ENCODE measurements at places on chromosomes 2 and 18.

DNA sequence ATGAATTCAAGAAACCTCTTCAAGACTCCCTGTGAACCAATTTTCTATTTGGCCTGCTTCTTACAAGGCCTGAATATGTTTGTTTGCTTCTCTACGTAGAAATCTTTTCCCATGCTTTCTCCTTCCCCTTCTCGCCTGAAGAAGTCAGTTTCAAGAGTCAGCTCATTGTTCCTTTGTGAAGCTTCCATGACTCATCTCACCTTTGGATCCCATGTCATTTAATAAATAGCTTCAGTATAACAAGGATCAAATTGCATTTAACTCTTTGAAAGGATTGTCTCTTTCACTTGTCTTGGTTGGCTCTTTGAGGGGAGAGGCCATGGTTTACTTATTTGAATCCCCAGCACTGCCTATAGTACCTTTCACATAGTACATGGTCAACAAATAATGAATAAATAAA is 28.4 kb downstream of the CPS1 start:
- no peak for DNase-seq

DNA sequence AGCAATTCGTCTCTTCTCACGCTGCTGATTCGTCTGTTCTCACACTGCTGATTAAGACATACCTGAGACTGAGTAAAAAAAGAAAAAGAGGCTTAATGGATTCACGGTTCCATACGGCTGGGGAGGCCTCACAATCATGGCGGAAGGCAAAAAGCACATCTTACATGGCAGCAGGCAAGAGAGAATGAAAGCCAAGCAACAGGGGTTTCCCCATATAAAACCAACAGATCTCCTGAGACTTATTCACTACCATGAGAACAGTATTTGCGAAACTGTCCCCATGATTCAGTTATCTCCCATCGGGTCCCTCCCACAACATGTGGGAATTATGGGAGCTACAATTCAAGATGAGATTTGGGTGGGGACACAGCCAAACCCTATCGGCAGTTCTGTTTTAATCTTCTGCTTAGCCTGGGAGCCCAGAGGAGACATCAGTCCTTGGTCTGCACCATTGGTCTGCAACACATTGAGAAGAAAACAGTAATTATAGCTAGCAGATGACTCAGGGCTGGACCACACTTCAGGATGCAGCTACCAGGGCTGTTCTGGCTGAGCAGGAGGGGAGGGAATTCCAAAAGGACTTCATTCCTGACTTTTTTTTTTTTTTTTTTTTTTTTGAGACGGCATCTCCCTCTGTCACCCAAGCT is 69.4 kb downstream of the CABLES1 start:
- DNase-seq = no peak

- DNase-seq = peak; percentile 13
Measured at GRCh38 chr18:10015941-10016819, 102.4 kb downstream of the VAPA start.

DNA sequence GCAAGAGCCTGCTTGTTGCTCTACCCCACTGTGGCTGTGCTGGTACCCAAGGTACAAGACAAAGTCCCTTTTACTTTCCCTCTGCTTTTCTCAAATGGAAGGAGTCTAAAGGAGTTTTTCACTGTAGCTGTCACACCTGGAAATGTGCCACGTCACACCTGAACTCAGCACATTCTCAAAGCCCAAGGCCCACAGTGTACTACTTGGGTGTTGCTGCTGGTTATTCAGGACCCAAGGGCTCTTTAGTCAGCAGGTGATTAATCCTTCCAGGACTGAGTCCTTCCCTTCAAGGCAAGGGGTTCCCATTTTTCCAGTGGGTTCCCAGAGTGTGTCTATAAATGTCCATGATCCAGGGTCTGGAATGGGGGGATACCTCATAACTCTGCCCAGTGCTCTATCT is 63.2 kb upstream of the STK39 start:
- no peak for DNase-seq

- no peak for DNase-seq
Measured at GRCh38 chr2:15269043-15269442, 292.1 kb downstream of the NBAS start.

DNA sequence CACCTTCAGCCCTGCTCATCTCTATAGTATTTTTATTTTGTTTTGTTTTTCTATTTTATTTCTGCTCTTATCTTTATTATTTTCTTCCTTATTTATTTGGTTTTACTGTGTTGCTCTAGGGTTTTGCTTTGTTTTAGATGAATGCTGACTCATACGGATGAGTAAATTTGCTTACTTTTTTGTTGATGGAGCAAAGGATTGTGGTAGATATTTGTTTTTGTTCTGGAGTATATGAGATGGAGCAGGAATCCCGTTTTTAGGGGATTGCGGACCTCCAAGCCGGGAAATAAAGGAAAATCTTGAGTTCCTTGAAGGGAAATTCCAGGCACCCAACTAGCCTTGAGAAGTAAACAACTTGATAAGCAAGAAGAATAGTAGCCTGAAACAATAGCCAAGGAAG is 15.3 kb upstream of the COLEC12 start:
- no peak for DNase-seq

DNA sequence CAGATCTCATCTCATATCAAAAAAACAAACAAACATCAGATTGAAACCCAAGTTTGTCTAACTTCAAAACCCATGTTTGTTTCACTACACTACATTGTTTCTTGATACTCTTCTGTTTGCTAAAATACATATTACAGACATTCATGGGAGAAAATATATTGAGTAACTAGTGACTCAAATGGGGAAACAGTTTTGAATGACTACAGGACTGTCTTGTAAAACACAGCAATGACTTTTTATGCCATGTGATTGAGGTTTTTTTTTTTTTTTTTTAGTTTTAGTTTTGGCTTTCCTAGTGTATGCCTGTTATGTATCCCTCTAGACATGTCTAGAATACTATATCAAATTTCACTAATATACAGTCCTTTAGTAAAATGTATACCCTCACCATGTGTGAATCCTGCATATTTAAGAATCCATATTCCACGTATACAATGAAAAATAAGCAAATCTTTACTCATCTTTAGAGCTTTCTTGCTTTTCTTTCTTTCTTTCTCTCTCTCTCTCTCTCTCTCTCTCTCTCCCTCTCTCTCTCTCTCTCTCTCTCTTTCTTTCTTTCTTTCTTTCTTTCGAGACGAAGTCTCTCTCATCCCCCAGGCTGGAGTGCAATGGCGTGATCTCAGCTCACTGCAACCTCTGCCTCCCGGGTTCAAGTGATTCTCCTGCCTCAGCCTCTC is 46.6 kb upstream of the SERTAD2 start:
- no peak for DNase-seq

DNA sequence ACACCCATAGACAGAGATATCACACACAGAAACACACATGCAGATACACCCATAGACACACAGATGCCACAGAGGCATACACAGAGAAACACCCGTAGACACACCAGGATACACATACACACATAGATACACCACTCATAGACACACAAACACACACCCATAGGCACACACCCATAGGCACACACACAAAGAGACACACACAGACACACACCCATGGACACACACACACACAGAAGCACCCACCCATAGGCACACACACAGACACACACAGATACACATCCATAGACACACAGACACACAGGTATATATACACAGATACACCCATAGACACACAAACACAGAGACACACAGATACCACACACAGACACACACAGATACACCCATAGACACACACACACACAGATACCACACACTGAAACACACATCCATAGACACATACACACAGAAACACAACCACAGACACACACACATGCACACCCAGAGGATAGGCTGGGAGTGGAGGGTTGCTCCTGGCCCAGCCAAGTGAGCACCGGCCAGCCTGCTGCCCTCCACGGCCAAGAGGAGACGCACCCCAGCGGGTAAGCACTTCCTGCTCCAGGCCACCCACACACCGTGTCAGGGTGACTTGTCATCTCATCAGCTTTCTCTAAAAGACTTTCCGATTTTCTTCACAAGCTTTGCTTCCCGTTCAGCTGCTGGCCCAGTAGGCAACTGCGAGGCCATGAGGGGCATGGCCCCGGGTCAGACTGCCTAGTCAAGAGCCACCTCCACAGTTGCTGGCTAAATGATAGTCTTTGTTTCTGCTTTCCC is 14.1 kb upstream of the CNNM3 start:
- no peak for DNase-seq

- no peak for DNase-seq
Measured at GRCh38 chr2:143730953-143731260, 601.7 kb downstream of the ARHGAP15 start.

DNA sequence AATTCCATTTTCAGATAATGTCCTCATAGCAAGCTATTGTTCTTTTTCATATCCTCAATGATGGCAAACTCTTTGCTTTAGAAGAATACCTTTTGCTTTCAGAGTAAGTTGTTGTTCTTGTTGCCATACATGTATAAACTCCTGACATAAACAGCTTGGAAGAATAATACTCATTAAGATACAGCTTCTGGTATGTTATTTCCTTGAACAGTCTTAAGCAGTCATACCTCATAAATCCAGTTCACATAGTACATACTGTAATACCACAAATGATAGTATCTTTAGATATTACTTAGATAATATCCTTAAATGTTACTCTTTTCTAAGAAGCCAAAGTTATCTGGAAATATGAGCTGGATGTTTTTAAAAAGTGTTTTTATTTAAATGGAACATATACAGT is 23.2 kb downstream of the METTL8 start:
- DNase-seq = no peak

- no peak for DNase-seq
Measured at GRCh38 chr2:113981404-113982134, 91.7 kb downstream of the ACTR3 start.
